ENCODE measurements at places on chromosomes 2 and 18.

- no peak for DNase-seq
Observed at GRCh38 chr2:127811397-127812321, 688 bp upstream of the WDR33 start.

DNA sequence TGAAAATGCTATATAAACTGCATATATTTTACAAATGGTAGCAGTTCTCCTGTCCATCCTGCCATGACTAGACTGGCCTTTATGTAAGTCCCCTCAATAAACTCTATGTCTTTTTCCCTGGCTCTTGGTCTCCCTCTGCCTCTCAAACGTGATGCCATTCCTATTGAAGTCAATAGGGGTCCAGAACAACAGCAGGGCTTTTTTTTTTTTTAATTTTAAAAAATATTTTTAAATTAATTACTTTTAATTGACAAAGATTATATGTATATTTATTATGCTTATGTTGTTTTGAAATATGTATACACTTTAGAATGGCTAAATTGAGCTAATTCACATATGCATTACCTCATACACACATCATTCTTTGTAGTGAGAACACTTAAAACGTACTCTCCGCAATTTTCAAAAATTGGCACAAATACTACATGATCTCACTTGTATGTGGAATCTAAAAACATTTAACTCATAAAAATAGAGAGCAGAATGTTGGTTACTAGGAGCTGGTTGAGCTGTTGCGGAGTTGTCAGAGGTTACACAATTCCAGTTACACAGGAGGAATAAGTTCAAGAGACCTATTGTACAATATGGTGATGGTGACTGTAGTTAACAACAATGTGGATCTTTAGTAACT is 123.1 kb downstream of the LRRTM4 start:
- no peak for DNase-seq

- DNase-seq: no peak
Observed at GRCh38 chr2:105038383-105039061, 653 bp downstream of the MRPS9 start.

DNA sequence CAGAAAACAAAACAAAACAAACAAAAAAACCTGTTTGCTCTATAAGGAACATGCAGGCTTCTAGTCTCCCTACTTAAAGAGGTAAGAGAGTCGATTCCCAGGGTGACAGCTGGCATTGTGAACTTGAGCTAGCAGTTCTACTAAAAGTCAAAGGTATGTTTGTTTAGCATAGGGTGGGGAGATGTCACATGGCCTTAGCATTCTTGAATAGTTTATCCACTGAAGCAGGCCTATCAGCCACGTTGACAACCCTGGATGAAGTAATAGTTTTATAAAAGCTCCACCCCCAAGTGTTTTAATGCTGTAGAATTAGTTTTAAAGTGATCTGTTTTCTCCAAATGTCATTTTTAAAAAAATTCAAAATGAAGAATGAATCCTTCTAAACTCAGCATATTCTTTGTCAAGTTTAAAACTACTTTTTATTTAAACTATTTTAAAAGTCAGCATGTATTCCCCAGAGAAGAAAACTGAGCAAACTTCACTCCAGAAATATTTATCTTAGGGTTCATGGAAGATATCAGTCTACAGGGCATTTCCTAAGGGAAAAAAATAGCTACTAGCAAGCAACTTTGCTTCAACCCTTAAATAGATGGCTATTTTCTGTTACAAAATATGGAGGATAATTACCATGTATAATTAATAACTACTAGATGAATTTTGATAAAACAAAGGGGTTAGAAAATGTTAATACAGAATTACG is 1.7 kb downstream of the MYOM1 start:
- no peak for DNase-seq

- DNase-seq: no peak
Observed at GRCh38 chr18:22609642-22610041, 191.9 kb upstream of the CTAGE1 start.

- no peak for DNase-seq
Observed at GRCh38 chr2:30522421-30522820, 75.4 kb downstream of the LCLAT1 start.
